ENCODE measurements at places on chromosomes 13 and 19. TPM values are rescaled to one million over a fixed set of nuclear protein-coding genes. Genes with fewer than 3 reads are reported as not detected.

DNA sequence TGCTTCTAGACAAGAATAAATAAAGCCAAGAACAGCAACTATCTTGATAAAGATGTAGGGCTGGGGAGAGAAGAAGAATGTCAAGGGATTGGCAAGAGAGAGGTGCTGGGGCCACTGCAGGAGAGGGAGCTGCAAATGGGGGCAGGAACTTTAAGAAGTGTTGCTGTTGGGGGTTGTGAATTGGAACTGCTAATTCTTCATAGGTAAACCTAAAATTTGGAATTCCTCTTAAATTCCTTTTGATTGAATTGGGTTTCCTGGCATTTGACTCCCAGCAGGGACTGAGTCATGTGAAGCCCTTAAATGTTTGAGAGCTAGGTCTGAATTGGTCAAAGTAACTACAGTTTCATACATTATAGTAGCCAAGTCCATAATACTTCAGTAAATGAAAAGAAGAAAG, 305.6 kb upstream of the TMTC4 start:
- DNase-seq, result no peak

DNA sequence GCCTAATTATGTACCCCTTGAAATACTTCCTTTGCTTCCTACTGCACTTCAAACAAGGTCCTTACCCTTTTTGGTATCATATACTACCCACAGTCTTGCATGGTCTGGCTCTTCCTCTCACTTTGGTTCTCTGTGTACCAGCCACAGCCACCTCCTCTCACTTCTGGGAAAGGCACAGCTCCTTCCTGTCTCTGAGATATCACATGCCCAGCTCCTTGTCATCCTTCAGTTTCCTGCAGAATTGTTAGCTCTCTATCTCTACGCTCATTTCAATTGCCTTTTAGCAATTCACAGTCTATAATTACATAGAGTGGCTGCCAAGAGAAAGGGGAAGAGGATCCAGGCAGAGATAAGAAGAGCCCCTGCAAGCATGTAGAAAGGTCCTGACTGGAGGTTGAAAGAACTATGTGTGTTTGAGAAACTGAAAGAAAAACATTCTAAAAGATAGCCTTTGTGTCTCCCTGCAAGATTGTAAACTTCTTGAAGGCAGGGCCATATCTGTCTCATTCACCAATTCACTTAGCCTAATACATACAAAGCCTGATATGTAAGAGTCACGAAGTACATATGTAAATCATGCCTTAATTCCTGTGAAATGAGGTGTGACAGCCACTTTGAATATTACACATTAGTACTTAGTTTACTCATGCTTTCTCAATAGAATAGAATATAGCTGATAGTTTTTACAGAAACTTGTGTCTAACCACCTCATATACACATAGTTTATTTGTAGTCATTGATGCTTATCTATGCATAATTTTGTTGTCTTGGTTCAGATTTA, 933.1 kb downstream of the DIAPH3 start:
- no peak for DNase-seq

Gene CGB5
- total RNA-seq, result not detected

Gene CD320
- total RNA-seq, result 80.4 TPM

DNA sequence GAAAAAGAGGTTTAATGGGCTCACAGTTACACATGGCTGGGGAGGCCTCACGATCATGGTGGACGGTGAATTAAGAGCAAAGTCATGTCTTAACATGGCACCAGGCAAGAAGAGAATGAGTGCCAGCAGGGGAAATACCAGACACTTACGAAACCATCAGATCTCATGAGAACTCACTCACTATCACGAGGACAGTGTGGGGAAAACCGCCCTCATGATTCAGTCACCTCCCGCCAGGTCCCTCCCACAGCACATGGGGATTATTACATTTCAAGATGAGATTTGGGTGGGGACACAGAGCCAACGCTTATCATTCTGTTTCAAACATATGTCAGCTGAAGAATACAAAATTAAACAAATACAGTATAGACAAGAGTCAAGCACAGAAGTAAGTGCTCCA, 165.1 kb downstream of the PCCA start:
- no peak for DNase-seq

GRCh38 chr19:32252333-32252669, 93.1 kb upstream of the ZNF507 start:
- DNase-seq, result no peak

- DNase-seq, result no peak
Measured at GRCh38 chr13:112740502-112741131, 50.8 kb downstream of the ATP11A start.

DNA sequence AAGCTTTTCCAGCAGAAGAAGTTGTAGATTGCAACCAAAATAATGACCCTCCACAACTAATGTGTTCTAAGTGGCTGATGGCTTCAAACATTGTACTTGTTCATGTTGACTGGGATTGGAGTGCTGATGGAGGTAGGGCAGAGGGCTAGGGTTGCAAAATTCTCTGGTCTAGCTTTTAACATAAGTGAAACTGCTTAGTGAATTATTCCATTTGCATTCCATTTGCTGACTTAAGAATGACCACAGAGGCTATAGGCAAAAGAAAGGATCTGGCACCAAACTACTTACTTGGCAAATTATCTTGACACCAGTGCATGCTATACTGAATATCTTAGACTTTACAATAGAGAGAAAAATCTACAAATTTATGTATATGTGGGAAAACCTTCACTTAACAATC, 287.0 kb downstream of the FGF9 start:
- DNase-seq, result no peak

Data from H1 (cell line).